ENCODE measurements at places on chromosomes 5 and 9. TPM values are rescaled to one million over a fixed set of nuclear protein-coding genes. Genes with fewer than 3 reads are reported as not detected.

The RC3H2 gene
- 14.9 TPM for polyA plus RNA-seq

DNA sequence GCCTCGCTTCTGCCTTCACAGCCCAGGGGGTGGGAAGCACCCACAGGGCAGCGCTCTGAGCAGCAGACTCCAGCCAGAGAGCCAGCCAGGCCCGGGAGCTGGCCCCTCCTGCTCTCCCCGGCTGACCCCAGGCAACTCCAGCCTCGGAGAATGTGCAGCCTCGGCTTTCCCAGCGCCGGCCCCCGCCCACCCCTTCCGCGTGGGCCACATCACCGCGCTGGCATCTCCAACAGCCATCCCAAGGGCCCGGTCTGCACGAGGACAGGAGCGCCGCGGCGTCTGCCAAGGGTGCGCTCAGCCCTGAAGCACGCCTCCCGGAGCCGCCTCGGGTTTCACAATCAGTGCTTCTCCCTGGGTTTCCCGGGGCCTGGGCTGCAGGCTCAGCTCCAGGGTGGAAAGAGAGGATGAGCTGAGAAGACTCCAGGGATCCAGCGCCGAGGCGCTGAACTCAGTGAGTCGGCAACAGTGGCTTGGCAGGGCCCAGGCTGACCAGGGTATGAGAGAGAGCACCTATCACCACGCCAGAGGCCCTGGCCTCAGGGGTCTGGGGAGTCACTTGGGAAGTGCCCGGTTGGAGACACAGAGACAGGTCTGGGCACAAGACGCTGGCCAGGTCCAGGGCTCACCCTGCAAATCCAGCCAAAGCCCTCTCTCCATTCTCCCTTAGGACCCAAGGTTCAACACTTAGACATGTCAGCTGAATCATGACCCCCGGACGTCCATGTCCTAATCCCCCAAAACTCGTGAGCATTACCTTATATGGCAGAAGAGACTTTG, 79.6 kb downstream of the ADAMTS2 start:
- peak; percentile 99 for DNase-seq

DNA sequence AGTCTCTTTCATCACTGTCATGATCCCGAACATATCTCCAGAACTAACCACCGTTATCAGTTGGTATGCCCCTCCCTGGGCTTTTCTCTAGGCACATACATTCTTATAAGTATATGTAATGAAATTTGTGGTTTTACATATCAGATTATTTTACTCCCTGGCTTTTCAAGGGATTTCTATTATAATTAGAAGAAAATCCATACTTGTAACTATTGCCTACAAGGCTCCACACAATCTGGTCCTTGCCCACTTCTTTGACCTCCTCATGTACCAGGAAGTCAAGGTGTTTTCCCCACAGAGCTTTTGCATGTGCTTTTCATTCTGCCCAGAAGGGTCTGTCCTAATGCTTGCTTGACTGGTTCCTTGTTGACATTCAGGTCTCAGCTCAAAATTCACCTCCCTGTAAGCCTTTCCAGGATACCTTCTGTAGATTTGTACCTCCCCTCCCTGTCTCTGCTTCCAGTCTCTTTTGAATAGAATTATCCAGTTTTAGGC, 33.6 kb upstream of the HSD17B4 start:
- no peak for DNase-seq

GRCh38 chr5:2021484-2022176, 138.9 kb upstream of the IRX4 start:
- no peak for DNase-seq

The CFAP157 gene
- not detected for polyA plus RNA-seq

DNA sequence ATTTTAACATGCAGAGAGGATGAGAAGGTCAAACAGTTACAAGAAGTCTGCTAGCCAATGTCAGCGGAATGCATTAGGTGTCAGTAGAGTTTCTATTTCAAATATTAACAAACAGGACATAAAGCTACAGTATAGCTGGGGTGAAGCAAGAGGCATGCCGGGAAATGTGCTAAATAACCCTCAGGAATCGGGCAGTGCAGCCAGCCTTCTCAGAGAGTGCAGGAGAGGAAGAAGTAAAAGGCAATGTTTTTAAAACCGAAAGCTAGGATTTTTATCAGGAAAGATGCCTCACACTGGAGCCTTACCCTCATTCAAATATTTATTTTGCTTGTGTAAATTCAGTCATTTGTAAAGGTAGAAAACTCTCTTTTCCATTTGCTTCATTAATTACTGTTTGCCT, 59.1 kb upstream of the SH3GL2 start:
- peak; percentile 38 for DNase-seq

GRCh38 chr5:180970336-180970735, 18.3 kb upstream of the BTNL3 start:
- no peak for DNase-seq

DNA sequence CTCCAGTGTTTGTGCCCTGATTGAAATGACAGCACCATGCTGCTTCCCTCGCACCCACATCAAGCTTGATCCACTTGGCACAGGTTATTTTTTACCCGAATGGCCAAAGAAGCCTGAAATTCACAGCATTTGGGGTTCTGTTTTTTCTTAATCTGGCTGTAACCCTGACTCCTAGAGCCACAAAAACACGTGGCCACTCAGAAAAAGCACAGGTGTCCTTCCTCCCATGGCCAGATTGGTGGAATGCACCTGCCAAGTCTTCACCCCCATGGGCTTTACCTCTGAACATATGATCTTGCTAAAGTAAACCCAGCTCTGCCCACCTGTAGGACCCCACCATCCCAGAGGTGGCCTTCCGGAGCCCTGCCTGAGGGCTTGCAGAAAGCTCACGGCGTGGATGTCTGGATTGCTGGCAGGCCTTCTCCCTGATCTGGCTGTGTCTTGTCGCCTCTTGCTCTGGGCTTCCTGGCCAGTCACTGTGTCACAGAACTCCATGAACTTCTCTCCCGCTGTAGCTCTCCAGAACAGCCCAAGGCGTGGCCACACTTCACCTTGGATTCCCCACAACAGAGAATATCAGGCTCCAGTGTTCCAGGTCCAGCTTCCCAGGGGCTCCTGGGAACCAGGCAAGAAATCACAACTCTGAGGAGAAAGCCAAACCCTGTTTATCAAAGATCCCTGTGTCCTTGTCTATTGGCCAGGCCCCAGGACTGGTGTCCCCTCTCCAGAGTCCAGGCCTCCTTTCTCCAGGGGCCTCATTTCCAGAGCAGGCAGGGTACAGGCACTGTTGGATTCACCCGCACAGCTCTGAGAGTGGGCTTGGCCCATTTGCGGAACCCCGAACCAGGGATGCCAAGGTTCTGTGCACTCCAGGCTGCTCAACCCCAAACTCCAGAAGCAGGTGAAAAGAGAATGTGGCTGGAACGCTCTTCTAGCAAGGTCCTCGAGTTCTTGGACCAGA, 272.5 kb downstream of the SYK start:
- DNase-seq: no peak
